ENCODE measurements at places on chromosomes 13 and 19.

DNA sequence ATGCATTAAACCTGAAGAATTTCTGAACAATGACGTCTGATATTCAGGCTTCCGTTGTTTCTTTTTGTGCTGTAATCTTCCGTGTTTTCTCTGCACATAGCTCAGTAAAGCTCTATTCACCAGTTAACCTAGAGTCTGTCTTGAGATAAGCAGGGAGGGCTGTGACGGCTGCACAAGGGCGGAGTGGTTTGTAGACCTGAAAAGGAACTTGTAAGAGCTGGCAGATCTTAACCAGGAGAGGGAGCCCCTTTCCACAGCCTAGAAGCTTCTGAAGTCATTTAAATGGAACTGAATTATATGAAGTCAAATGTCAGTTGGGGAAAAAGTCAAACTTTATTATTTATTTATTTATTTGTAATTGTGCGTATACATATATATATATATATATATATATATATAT lies 27.5 kb downstream of the DPRX start:
- no peak for DNase-seq

GRCh38 chr13:32021785-32022184 lies 9.8 kb upstream of the FRY start:
- no peak for DNase-seq

GRCh38 chr13:97215325-97215724 lies 6.8 kb upstream of the MBNL2 start:
- no peak for DNase-seq

GRCh38 chr13:28179974-28180373 lies 41.6 kb downstream of the PAN3 start:
- DNase-seq, result no peak

GRCh38 chr19:54186351-54186750 lies 3.0 kb downstream of the MBOAT7 start:
- no peak for DNase-seq

DNA sequence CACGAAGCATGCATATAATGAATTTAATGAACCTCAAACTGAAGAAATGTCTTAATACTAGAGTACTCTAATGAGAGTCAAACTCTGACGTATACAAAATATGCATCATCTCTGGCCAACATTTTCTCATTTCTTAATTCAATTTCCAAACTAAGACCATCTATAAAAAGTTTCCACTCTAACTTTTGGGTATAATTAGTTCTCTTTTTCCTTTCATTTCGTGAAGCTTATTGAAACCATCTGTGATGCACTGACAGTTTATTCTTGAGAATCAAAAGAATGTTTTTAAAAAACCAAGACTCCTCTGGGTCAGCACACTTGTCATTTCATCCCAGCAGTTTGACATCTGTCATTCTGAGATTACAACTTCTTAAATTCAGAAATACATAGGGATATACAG lies 90.0 kb downstream of the CAB39L start:
- DNase-seq, result no peak

Data from stimulated activated CD8-positive, alpha-beta memory T cell treated with anti-CD3 and anti-CD28 coated beads, Interleukin-7, amount 100 ng/mL, for 24 hours (primary cell).